ENCODE measurements at places on chromosomes 11 and 22.

DNA sequence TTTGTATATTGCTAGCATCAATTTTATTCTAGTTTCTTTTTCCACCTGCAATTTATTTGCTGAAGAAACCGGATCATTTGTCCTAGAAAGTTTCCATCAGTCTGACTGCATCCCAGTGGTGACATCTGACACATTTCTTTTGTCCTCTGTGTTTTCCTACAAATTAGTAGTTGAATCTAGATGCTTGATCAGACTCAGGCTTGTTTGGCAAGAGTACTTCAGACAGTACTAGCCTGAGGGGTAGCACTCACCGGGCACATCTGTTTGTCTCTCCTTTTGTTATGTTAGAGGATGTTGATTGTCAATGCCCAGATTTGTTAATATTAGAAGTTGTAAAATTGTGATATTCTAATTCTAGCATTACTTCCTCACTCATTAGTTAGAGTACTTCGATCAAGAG lies 204.8 kb downstream of the SWAP70 start:
- DNase-seq = no peak

DNA sequence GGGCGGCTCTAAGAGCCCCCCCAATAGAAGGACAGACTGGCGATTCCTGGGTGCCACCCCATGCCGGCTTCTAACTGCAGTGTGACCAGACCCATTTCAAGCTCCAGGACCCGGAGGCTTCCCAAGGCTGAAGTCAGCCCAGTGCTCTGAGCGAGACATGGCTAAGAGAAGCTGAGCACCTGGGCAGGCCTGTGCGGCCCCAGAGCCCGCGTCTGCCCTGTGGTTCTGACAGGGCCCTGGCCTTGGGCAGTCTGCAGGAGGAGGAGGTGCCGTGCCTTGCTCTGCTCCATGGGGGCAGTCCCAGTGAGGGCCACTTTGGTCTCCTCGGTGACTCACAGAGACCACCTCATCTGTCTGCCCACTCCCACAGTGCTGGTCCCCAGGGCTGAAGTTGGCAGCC lies 1314.2 kb downstream of the BRD1 start:
- no peak for DNase-seq

DNA sequence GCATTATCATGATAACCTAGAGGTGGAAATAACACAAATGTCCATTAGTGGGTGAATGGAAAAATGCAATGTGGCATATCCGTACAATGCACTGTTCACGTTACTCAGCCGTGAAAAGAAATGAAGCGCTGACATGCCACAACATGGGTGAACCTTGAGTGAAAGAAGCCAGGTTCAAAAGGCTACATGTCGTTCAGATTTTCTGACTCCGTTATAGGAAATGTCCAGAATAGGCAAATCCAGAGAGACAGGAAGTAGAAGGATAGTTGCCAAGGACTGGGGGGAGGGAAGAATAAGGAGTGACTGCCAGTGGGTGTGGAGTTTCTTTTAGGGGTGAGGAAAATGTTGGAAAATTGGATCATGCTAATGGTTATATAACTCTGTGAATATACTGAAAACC lies 133.8 kb downstream of the ATXN10 start:
- DNase-seq = no peak

- DNase-seq = peak; percentile 89
Measured at GRCh38 chr11:57249384-57250319, 12.6 kb upstream of the APLNR start.

DNA sequence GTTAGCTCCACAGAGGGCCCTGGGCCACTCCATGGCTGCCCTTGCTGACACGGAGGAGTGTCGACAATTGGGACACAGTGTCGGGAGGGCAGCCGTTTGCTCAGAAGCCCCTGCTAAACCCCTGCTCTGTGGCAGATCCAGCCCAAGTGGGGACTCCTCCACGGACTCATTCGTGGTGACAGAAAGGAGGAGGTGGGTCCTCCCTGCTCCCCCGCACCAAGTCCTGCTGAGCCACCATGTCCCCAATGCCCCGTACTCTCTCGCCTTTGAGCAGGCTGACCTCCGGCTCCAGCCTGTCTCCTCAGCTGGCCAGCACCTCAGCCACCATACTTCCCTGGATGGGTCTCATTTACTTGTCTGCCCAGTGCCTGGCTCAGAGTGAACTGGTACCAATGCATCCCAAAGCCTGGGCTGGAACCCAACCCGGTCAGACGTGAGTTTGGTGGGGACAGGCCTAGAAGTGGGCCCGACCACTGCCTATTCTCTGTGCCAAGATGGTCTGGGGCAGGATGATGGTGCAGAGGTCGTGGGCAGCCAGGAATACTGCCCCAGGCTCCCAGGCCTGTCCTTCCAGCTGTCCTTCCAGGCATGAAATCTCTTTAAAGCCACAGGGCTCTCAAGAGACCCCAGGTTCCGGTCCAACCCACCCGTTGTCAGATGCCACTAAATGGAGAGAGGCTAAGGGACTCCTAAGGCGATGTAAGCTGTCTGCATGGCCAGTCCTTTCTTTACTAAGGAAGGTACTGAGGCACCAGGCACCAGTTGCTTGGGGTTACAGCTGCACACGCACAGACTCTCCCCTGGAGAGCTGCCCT lies 4.3 kb downstream of the CBX6 start:
- DNase-seq = peak; percentile 78

GRCh38 chr11:34653851-34654482 lies 33.1 kb downstream of the EHF start:
- peak; percentile 49 for DNase-seq

GRCh38 chr11:128328955-128329551 lies 258.3 kb downstream of the ETS1 start:
- no peak for DNase-seq

GRCh38 chr11:116217441-116217840 lies 555.3 kb downstream of the BUD13 start:
- no peak for DNase-seq

- no peak for DNase-seq
Measured at GRCh38 chr11:108838102-108838791, 173.4 kb downstream of the DDX10 start.

DNA sequence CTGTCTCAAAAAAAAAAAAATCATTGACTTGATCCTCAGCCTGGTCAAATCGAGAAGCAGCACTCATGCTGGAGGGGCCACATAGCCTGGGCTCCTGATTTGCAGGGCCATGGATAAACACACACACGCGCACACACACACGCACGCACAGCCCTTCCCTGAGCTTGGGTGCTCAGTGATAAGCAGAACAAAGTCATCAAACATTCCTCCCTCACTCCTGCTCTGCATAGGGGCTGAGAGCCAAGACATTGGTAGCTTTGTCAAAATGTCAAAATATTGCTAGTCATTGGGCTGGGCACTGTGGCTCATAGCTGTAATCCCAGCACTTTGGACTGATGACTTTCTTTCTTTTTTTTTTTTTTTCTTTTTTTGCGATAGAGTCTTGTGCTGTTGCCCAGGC lies 34.0 kb upstream of the A4GALT start:
- DNase-seq = no peak

DNA sequence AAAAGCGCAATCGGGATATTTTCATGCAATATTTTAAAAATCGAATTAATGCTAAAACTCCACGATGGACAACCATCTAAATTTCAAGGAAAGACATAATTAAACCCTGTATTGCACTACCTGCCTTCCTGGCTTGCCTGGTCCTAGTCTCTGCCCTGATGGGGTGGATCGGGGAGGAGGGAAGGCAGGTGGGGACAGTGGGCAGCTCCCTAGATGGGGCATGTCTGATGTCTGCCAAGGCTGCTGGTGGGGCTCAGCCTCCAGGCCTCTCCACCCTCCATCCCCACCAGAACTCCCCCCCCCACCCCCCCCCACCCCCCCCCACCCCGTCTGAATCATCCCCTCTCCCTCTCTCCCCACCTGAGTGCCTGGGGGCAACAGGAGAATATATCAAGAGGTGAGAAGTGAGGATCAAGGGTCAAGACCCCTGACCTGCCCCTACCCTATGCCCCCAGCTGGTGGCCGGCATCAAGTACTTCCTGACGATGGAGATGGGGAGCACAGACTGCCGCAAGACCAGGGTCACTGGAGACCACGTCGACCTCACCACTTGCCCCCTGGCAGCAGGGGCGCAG lies 650 bp downstream of the CST6 start:
- DNase-seq = no peak

GRCh38 chr22:27985323-27986275 lies 66.5 kb upstream of the PITPNB start:
- peak; percentile 61 for DNase-seq

DNA sequence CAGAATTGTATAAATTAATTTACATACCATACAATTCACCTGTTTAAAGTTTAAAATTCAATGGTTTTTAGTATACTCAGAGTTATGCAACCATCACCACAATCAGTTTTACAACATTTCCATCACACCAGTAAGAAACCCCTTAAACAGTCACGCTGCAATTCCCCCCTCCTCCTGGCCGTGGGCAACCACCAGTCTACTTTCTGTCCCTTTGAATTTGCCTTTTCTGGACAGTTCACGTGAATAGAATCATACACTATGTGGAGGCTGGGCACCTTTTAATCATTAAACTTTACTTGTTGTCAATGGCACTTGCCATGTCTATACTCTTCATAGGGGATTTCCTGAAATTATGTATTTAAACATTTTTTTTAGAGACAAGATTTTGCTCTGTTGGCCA lies 20.1 kb upstream of the SWAP70 start:
- DNase-seq = no peak

DNA sequence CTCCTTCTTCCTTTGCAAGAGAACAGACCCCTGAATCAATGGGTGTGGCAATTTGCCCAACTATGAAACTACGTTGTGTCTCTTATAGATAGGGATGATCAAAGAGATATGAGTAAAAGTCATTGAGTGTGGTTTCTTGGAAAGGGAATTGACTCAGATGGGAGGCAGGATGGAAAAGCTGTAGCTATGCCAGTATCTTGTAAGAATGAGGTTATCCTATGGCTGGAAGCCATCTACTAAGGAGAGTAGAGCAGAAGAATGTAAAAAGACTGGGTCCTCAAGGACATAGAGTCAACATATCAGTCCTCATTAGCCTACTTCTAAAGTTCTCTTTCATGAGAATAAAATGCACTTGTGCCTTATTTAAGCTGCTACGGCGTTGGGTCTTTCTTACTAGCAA lies 78.9 kb upstream of the POU2AF2 start:
- DNase-seq = no peak

DNA sequence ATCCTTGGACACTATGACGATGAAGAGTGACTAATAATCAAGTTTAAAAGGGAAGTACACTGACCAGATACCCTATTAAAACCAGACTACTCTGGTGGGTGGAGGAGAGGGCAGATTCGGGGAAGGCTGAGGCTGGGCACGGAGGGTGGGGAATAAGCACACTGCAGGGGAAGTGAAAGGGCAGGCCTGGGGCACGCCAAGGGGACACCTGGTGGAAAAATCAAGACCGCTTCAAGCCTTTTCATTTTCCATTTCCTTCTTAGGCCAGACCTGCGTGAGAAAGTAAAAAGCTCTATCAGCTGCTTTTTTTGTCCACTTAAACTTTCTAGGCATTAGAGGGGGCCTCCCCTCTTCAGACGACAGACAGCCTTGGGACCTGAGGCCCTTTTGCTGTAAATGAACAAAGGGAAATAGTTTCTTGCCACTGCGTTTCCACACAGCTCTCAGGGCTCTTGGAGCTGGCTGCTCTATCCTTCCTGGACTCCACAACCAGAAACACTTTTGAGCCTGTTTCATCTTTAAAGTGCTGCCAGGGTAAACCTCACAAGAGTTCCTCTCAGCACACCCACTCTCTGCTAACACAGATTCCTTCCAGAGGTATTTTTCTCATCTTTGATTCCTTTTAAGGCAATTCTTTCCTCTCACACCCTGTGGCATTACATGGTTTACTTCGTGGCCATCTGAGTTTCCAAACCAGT lies 25.0 kb upstream of the SERPIND1 start:
- no peak for DNase-seq

GRCh38 chr22:43381693-43382092 lies 30.1 kb upstream of the MPPED1 start:
- no peak for DNase-seq

GRCh38 chr11:45252134-45252856 lies 33.8 kb downstream of the SYT13 start:
- DNase-seq = no peak

DNA sequence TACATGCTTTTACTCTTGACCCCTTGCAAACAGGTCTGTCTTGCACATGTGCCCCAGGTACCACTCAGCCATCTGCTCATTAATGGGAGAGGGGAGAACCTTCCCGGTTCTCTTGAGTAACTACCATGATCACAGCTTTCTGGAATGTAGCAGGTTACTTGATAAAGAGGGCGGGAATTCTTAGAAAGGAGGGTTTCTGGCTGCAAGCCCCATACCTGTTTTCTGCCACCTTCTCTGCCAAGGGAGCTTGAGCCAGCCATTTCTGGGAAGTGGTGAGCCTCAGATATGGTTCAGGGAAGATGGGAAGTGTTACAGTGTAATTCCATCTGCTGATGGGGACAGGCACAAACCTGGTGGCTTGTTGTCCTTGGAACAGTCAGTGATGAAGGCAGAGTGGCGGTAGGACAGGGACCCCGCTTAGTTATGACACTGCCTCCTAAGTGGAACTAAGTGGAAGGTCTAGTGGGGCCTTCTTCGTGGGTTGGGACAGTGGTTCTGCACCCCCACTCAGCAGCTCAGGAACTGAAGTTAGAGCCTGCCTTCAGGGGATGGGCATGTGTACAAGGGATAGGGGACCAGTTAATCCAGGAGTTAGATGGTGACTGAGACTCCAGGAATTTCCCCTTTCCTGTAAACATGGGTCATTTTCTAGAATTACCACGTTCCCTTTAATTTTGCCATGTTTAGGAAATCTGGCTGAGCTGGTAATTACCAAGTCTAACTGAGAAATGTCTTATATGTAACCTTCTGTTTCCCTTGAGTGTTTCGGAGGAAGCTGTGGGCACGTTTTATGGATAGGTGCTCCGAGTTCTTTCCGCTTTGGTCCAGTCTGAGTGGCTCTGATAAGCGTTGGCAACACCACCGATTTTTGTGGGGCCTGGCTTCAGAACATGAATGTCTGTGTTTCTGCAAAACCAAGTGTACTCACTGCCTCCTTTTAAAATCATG lies 35.3 kb downstream of the BCR start:
- DNase-seq = no peak

DNA sequence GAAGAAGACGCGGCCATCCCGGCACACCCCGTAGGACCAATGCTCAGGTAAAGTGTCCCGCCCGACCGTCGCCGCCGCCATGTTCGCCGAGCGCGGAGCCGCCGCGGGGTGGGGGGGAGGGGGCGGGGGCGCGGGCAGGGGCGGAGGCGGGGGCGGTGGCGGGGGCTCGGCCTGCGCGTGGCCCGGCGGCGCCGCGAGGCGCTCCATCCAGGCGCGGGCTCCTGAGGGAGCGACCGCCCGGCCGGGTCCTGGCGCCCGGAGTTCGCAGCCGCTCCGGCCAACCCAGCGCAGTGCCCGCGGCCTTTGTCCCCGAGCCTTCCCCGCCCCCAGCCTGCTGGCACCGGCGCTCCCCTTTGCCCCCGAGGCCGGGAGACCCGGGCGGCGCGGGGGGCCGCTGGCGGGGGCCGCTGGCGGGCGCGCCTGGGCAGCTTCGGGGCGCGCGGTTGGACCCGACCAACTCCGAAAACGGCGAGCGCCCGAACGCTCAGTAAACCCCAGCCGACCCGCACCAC lies at the start of gene PLEKHA7:
TSS of gene PLEKHA7 (minus strand) at position 94 of the 512 bp plus-strand sequence. CDS start at position 81, 13 bp downstream.
- DNase-seq = no peak
